ENCODE measurements at places on chromosomes 16 and 17. TPM values are rescaled to one million over a fixed set of nuclear protein-coding genes. Genes with fewer than 3 reads are reported as not detected.

EIF5A gene
- 433 TPM for total RNA-seq

CCL22 gene
- 2.7 TPM for total RNA-seq

LGALS9B gene
- total RNA-seq = not detected

DNAAF1 gene
- not detected for total RNA-seq

CCL2 gene
- not detected for total RNA-seq

AOC2 gene
- total RNA-seq = 1.2 TPM

TBC1D3I gene
- 0.18 TPM for total RNA-seq
